Right lobe of liver (tissue), 6 donors: ENCODE measurements at places on chromosomes 13 and 19.

DNA sequence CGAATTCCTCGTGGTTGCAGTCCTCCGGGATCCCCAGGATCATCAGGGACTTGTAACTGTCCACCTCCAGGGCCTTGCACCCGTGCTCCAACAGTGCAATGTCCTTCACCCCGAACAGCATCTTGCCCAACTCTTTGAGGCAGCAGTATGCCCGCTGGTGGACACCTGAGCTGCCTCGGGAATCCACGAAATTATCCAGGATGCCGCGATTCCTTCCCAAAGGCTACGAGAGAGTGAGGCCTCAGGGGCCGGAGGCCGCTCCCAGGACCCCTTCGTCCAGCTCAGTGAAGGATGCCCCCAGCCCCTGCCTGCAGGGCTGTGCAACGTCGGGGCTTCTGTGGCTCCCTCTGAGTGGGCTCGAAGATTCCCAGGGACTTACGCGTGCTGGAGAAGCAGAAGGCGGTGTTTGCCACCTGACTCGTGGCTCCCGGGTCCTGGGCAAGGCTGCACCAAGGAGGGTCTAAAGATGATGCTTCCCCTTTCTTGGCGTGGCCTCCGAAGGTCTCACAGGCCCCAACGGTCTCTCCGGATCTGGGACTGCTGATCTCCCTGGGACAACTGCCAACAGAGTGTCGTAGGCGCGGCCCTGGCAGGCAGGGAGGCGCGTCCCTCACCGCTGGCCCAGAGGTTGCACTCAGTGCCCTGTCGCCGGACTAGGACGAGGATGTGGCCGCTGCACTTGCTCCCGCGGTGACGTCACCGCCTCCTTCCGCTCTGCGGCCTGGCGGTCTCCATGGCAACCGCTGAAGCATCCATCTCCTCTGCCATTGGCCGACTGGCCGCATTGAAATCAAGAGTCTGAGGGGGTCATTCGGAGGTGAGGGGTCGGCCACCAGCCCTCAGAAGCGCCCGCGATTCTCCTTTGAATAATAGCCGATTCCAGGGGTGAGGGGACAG lies at the start of gene PNMA8C:
Gene PNMA8C, minus strand, starts transcription at position 698 of the 897 bp plus-strand sequence. Its CDS starts 577 bp downstream, at position 121.
- H3K27me3 ChIP-seq = peaks cover 4% of the 10 kb centered on the region
- H3K27ac ChIP-seq = no peak within 1 kb of the TSS
- H3K36me3 ChIP-seq = no peaks in the 10 kb centered on the region
- H3K4me3 ChIP-seq = no peak within 1 kb of the TSS

DNA sequence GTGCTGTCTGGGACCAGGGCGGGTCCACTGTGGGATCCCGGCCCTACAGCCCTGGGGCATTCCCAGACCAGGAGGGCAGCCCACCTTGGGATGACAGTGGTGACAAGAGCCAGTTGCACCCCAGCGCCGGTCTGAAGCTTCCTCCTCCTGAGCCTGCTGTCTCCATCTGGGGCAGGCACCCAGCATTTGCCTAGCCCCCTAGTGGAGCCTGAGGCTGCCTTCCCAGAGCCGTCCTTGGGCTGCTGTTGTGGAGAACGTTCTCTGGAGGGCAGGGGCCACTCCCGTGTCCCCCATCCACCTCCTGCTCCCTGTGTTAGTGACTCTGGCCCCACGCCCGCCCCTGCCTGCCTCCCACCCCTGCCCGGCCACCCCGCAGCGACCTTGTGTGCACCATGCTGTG lies 148.5 kb downstream of the KDM4B start:
- H3K4me1 ChIP-seq = peaks cover 21% of the 10 kb centered on the region
- H3K4me3 ChIP-seq = no peak overlapping the region
- no peaks in the 10 kb centered on the region for H3K36me3 ChIP-seq

DNA sequence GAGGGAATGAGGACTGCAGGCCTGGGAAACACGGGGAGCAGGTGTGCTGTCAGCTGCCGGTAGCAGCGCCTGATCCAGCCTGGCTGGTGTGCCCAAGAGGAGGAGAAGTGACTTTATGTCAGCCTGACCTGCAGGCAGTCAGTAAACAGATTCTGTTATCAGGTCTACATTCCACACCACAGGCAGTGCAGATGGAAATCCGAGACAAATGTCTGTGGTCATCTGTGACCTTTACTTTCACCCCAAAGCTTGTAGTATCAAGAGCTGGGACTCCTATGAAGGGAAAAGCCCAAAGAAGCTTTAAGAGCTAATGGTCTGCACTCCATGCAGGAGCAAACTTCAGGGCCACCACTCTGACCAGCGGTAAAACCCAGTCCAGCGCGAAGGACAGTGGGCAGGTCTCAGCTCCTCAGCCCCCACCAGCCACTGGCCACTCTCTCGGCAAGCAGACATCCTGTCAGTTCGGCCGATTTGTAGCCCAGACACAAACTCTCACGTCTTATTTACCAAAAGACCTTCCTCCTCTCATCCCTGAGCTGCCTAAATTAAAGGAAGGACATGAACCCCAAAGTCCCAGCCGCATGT lies 7.7 kb downstream of the EPS15L1 start:
- DNase-seq = no peak
- no peaks in the 10 kb centered on the region for H3K36me3 ChIP-seq
- H3K4me3 ChIP-seq = no peak overlapping the region
- H3K4me1 ChIP-seq = no peaks in the 10 kb centered on the region
- H3K27ac ChIP-seq = peak overlapping the region; percentile 77

DNA sequence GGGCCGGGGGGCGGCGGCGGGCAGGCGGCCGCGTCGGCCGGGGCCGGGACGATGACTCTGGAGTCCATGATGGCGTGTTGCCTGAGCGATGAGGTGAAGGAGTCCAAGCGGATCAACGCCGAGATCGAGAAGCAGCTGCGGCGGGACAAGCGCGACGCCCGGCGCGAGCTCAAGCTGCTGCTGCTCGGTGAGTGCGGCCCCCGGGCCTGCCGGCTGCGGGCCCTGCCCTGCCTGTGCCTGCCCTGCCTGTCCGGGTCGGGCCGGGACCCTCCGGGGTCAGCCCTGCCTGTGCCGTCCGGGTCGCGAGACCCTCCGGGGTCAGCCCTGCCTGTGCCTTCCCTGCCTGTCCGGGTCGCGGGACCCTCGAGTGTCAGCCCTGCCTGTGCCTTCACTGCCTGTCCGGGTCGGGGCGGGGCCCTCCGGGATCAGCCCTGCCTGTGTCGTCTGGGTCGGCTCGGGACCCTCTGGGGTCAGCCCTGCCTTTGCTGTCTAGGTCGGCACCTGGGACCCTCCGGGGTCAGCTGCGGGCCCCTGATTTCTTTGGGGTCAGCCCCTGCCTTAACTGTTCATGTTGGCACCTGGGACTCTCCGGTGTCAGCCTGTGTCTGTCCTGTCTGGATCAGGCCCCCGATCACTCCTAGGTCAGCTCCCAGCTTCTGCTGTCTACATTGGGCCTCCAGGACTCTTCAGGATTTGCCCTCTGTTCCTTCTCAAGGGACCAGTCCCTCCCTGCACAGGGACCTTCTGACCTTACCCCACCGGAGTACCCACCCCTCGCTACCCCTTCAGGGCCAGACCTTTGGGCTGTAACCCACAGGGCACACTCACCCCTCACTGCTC lies 659 bp downstream of the GNA11 start:
- H3K4me3 ChIP-seq = peak overlapping the region; percentile 89
- H3K27ac ChIP-seq = peak overlapping the region; percentile 60
- H3K36me3 ChIP-seq = no peaks in the 10 kb centered on the region
- no peaks in the 10 kb centered on the region for H3K4me1 ChIP-seq
- H3K27me3 ChIP-seq = no peaks in the 10 kb centered on the region
- peak; percentile 54 for DNase-seq

DNA sequence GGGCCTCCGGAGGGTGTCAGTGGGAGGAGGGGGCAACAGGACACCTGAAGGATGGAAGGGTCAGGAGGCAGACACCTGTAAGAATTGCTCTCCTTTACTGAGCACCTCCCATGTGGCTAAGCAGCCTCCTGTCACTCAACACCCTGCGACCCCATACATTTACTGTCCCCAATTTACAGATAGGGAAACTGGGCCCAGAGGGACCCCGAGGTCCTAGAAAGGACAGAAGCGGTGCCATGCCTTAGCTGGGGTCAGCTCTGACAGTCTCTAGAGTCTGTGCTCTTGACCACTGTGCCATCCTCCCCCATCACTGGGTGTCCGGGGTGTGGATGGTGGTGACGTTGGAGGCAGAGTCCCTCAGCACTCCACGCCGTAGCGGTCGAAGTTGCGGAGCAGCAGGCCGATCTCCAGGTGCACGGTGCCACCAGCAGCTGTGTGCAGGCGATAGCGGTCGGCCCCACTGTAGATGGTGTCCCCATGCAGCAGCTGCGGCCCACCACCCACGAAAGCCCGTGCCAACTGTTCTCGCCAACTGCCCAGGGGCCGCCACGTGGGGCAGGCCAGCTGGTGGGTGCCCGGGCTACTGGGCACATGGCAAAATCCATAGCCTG lies 726 bp upstream of the TGFB1 start:
- DNase-seq = no peak
- H3K4me3 ChIP-seq = no peak overlapping the region
- peak overlapping the region; percentile 9 for H3K27ac ChIP-seq
- peaks cover 18% of the 10 kb centered on the region for H3K4me1 ChIP-seq
- no peaks in the 10 kb centered on the region for H3K36me3 ChIP-seq

DNA sequence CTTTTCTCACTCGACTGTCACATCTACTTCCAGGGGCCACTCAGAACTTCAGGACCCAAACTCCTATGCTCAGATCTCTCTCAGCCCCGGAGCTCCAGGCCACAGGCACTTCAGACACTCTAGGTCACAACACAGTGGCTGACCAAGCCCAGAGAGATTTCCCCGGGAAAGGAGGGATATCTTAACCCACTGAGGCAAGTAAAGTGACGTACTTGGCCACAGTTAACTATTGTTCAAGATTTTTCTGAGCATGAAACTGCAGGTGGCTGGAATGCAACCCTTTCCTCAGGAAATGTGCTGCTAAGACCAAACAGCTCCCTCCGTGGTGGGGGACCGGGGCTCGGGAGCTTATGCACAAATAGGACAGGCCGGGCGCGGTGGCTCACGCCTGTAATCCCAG lies 23.9 kb downstream of the OPA3 start:
- DNase-seq = no peak
- no peaks in the 10 kb centered on the region for H3K4me1 ChIP-seq
- H3K27me3 ChIP-seq = no peaks in the 10 kb centered on the region
- no peak overlapping the region for H3K27ac ChIP-seq
- H3K4me3 ChIP-seq = no peak overlapping the region

DNA sequence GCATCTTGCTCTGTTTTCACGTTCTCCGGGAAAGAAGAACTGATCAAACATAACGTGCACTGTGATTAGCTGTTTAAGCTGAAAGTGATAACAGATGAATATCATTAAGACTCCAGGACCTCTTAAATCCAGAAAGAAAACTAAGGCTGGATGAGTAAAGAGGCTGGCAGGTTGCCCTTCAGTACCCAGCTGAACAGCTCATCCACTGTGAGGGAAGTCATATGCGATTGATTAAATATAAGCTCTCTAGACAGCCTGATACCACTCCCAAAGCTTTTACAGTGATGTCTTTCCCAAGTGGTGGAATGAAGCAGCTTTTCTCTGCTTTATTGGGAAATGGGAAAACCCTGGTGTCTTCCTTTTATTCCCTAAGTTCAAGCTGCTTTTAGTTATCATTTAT lies 116.9 kb downstream of the EFNB2 start:
- no peaks in the 10 kb centered on the region for H3K36me3 ChIP-seq
- H3K27ac ChIP-seq = no peak overlapping the region
- no peaks in the 10 kb centered on the region for H3K4me1 ChIP-seq
- DNase-seq = no peak

GRCh38 chr13:72567566-72567965 lies 159.9 kb downstream of the MZT1 start:
- H3K27me3 ChIP-seq = no peaks in the 10 kb centered on the region
- DNase-seq = no peak
- H3K36me3 ChIP-seq = no peaks in the 10 kb centered on the region
- no peak overlapping the region for H3K4me3 ChIP-seq
- H3K27ac ChIP-seq = no peak overlapping the region
- no peaks in the 10 kb centered on the region for H3K4me1 ChIP-seq

DNA sequence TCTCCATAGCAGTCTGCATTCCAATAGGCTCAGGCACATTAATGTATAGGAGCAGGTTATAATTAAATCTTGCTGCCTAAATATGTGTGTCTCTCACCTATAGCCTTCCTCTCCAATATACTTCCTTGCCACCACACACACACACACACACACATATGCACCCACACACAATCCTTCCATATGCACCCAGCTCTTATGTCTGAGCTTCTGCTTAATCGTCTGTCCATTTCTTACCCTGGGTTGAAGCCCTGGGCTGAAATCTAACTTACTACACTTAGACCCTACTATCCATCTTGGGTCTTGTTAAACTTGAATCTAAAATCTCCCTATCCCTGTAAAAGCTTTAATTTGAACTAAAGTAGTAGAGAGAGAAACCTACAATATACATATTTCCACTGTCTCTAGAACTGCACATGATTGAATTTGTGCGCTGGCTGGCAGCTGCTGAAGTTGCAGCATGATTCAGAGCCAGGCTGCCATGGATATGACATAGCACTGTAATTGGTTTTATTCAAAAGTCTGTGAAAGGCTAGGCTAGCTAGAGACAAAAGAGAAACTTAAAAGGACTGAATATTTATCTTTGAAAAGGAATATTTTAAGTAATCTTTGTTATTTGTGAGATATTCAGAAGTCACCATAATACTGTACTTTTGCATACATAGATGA lies 25.7 kb upstream of the FREM2 start:
- no peaks in the 10 kb centered on the region for H3K4me1 ChIP-seq
- H3K27ac ChIP-seq = no peak overlapping the region
- DNase-seq = no peak
- no peaks in the 10 kb centered on the region for H3K36me3 ChIP-seq
- H3K4me3 ChIP-seq = no peak overlapping the region
- H3K27me3 ChIP-seq = peaks cover 3% of the 10 kb centered on the region

DNA sequence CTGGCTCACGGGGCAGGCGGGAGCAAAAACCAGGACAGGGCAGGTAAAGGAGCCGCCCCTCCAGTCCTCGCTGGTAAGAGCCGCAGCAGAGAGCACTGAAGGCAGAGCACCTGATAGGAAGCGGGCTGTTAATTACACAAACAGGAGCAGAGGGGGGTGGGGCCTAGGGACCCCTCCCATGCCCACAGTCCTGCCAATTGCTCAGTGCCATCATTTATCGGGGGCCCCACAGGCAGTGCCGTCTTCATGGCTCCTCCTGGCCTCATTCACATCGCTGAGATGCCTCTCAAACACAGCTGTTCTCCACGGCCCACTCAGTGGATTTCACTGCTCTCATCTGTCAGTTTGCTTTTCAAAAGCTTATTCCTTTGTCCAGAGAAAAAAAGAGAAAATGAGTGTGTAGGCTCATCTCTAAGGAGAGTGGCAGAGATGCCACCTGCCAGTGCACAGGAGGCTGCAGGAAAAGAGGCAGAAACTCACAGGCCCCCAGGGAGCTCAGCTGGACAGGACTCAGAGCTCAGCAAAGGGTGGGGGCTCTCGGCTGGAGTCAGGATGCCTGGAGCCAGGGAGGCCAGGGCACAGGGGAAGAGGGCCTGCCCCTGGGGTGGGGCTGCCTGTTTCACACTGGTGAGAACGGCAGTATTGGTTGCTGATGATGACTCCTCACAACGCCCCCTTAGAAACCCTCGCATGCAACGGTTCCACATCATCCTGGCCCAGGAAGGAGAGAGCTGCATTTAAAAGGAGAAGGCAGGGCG lies 174.6 kb downstream of the COL4A1 start:
- H3K4me3 ChIP-seq = no peak overlapping the region
- H3K27ac ChIP-seq = no peak overlapping the region
- no peaks in the 10 kb centered on the region for H3K36me3 ChIP-seq
- H3K27me3 ChIP-seq = no peaks in the 10 kb centered on the region
- H3K4me1 ChIP-seq = no peaks in the 10 kb centered on the region

- H3K4me3 ChIP-seq = no peak overlapping the region
- no peaks in the 10 kb centered on the region for H3K36me3 ChIP-seq
- no peak overlapping the region for H3K27ac ChIP-seq
- H3K4me1 ChIP-seq = no peaks in the 10 kb centered on the region
- H3K27me3 ChIP-seq = no peaks in the 10 kb centered on the region
These were observed 6.7 kb downstream of the PPP1R37 start for GRCh38 chr19:45099467-45100191.

- H3K36me3 ChIP-seq = no peaks in the 10 kb centered on the region
- DNase-seq = no peak
- no peaks in the 10 kb centered on the region for H3K27me3 ChIP-seq
These were observed 20.0 kb downstream of the DOCK9 start for GRCh38 chr13:98957731-98958442.
